ENCODE measurements at places on chromosomes 7 and 10. TPM values are rescaled to one million over a fixed set of nuclear protein-coding genes. Genes with fewer than 3 reads are reported as not detected.

The LIPN gene
- total RNA-seq: not detected

The SLC16A9 gene
- total RNA-seq: 8.1 TPM

The MCM10 gene
- 0.32 TPM for total RNA-seq

The CALML3 gene
- total RNA-seq: 1.5 TPM

The ICA1 gene
- 19.4 TPM for total RNA-seq

The BCAP29 gene
- total RNA-seq: 53.6 TPM

The HOXA2 gene
- total RNA-seq: not detected

The C10orf53 gene
- total RNA-seq: not detected

The NPSR1 gene
- not detected for total RNA-seq

The APBB1IP gene
- 4.2 TPM for total RNA-seq

The PWWP2B gene
- total RNA-seq: 26.0 TPM

The MSS51 gene
- total RNA-seq: 2.2 TPM

The FAM24B gene
- 3.4 TPM for total RNA-seq

- DNase-seq: no peak
Observed at GRCh38 chr10:4058514-4059029, 273.6 kb upstream of the KLF6 start.

- DNase-seq: no peak
Observed at GRCh38 chr7:25454020-25454419, 225.7 kb upstream of the NPVF start.

- no peak for DNase-seq
Observed at GRCh38 chr10:6220418-6221191, 17.9 kb downstream of the PFKFB3 start.

DNA sequence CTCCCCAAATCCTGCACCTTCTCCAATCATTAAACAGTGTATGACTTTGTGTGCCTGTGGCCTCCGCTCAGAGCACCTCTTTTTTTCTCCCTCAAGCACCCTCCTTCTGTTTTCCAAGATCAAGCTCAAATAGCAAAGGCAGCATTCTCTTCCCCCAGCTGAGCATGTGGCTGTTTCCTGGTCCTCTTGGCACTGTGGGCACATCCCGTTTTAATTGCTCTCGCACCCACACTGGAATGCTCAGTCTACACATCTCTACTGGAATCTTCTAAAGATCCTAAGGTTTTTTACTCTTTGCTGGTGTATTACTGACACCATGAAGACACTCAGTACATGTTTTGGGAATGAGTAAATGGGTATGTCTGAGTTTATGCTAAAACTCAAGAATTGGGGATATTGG lies 107.4 kb downstream of the WDFY4 start:
- DNase-seq: no peak

DNA sequence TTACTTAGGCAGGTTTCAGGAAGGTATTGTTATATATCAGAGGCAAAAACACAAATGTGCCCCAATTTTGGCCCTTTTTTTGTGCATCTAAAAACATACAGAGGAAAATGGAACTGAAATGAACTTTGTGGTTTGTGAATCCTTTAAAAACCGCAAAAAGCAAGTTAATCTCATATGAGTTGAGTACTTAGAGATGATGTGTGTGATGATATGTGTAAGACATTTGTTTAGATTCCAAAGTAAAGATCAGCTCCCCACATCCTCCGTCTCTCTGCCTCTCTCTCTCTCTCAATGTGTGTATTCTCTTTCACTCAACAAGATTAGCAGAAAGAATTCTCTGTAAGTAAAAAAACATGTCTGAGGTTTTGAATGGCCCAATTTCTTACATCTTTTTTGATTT lies 201.9 kb downstream of the MALRD1 start:
- DNase-seq: no peak

DNA sequence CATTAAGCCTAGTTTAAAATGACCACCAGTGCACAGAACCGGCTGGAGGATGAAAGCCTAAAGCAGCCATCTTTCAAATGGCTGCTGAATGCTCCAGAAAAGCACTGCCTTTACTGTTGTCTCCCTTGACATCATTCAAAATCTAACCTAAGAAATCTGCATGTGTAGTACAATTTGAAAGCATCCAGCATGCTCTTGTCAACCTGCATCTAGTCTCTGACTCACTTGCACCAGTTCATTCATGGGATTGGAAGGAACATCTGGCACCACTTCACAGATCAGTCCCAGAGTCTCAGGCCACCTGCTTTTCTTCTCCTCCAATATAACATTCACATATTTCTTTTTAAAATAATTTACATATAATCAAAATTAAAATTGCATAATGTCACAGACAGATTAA lies 76.2 kb downstream of the RNF133 start:
- no peak for DNase-seq

- no peak for DNase-seq
Observed at GRCh38 chr10:133062085-133062484, 25.6 kb upstream of the ADGRA1 start.

GRCh38 chr10:71241114-71241829 lies 28.9 kb downstream of the UNC5B start:
- no peak for DNase-seq

- DNase-seq: no peak
Observed at GRCh38 chr7:93943816-93944540, 22.4 kb downstream of the GNG11 start.

DNA sequence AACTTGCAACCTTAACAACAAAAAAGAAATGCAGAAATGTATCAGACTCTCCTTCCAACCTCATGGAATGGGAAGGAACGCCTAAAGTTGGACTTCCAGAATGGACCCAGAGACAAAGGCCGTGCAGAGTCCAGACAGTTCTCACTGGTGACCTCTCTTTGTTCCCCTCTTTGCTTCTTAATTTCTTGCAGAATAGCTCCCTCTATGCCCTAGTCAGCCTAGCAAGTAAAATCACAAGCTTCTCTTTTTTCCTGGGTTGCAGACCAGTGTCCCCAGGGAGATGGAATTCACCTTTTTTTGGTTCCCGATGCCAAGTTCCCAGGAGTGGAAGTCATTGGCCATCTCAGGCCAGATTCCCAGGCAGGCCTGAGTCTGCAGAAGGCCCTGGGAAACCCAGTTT lies 278.0 kb downstream of the CCSER2 start:
- DNase-seq: no peak

DNA sequence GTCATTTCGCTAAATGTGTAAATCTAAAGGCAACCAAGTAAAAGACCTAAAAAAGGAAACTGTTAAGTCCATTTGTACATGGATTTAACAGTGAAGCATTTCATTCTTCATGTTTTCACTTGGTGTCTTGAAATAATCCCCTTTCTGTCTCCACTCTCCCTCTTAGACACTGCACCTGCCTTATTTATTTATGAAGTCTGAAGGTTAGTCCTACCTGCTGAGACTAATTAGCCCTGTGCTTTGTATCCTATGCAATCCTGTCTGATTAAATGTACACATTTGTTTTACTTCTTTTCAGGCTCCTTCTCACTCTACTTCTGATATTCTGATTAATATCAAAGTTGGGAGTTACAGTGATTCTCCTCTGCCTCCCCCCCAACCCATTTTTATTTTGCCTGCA lies 1.9 kb upstream of the TCF7L2 start:
- no peak for DNase-seq

DNA sequence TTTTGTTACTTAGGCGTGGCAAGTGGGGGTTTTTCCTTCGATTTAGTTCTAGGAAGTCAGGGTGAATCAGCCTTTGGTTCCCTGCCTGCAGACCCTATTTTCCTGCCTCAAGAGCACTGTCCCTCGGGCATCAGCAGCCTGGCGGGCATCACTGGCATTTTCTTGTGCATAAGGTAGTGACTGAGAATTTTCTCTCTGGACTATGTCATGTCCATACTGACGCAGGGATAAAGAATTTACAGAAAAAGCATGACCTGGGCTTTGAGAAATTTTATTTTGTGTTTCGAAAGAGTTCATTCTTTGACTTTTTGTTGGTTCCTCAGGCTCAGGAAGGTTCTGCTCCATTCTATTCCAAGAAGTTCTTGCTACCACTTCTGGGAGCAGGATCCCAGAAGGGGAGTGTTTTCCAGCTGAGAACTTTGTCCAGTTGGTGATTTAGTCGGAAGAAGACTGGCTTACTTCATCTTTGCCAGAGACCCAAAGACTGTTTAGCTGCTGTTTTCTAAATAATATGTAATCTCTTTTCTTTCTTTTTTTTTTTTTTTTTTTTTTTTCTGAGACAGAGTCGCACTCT lies 213.9 kb upstream of the SH2B2 start:
- no peak for DNase-seq

- no peak for DNase-seq
Observed at GRCh38 chr7:110918949-110919548, 171.9 kb upstream of the LRRN3 start.

GRCh38 chr10:843703-844102 lies 87.8 kb downstream of the LARP4B start:
- no peak for DNase-seq

DNA sequence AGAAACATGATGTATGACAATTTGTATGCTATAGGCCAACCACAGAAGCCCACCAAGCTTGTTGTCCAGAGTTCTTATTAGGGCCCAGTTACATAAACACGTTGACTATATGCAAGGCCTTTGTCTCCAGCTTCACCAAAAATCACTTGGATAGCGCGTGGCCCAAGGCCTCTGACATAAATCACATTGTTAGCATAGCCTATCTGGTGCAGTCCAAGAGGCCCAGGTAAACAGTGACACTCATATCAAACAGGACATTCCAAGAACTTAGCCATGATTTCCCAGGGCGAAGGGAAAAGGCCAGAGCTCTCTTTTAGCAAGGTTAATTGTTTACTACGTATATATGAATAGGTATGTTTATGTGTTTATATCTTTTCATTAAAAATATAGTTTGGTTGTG lies 337.2 kb upstream of the CELF2 start:
- DNase-seq: no peak

DNA sequence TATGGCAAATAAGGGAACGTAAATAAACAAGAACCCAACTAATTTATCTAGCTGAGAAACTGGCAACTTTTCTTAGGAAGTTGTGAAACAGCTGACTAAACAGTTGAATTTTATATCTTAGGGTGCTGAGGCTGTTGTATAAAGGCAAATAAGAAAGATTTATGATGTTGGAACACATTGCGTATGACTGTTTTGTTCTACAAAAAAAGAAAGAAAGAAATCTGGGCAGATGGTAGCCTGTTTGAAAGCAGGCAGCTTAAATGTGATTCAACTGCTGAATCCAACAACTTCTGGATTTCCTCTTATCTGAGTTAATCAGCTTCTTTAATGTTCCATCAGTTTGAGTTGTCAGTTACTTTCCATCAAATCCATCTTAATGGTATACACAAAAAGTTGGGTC lies 214.5 kb downstream of the SNX13 start:
- no peak for DNase-seq

DNA sequence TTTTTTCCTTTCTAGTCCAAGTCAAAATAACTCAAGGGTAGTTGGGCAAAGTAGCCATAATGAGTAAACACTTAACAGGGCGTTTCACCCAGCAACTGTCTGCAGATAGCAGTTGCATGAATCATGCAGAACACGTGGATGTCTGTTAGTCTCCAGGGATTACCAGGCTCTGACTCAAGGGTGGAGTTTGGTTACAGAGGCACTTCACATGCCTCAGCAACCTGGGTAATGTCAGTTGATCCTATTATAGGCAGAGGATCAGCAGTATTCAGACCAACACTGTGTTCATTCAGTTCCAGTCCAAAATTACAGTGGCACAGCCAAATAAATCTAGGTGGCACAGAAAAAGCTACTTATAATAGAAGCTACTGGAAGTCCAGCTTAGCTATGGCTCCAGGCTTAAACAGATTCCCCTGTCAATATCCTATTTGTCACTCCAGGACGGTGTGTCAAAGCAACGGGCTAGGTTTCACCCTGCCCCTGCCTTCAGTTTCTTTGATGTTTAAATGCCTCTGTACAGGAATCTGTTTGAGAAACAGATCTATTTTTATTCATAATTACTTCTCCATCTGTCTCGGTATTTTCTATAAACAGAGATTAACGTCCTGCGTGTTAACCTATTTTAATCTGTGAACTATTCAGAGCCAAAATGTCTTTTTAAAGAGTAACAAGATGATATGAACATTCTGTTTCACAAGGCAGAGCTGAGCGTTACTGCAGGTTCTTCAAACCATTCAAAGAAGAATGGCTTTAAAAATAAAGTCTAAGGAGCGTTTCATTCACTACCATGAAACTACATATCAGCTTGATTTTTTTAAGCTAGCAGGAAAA lies 162.6 kb upstream of the AKR1E2 start:
- peak; percentile 76 for DNase-seq

- DNase-seq: no peak
Observed at GRCh38 chr10:128384831-128385230, 258.6 kb upstream of the MKI67 start.

GRCh38 chr7:15086131-15086611 lies 183.6 kb upstream of the DGKB start:
- DNase-seq: no peak

DNA sequence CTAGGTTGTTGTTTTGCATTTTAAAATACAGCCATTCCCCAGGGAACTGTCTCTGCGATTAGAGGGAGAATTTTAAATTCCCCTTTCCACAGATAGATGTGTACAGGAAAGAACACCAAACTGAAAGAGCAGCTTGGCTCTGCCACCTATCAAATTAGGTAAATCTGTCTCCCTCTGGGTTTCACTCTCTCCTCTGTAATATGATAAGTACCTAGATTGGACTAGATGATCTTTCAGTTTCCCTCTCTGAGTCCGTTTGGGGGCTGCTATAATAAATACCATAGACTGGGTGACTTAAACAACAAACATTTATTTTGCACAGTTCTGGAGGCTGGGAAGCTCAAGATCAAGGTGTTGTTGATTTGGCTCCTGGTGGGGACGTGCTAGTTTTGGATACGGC lies 186.0 kb downstream of the KIF20B start:
- no peak for DNase-seq

DNA sequence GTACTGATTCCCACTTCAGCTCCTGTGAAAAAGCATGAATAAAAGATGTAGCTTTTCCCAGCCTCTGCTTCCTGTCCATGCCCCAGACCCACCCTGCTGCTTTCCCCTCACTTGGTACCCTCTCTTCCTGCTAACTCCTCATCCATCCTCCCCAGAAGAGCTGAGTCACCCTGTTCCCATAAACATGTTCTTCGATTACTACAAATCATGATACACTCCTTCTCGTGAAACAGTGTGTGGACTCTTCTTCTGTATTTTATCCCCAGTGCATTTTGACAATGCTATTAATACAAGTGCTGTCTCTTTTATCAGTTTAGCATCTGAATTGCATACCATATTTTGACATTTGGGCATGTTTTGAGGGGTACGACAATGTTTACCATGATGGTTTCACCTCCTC lies 45.8 kb upstream of the SORBS1 start:
- DNase-seq: no peak

- no peak for DNase-seq
Observed at GRCh38 chr7:3432911-3433310, 131.9 kb downstream of the SDK1 start.
